ENCODE measurements at places on chromosomes 7 and 10.

DNA sequence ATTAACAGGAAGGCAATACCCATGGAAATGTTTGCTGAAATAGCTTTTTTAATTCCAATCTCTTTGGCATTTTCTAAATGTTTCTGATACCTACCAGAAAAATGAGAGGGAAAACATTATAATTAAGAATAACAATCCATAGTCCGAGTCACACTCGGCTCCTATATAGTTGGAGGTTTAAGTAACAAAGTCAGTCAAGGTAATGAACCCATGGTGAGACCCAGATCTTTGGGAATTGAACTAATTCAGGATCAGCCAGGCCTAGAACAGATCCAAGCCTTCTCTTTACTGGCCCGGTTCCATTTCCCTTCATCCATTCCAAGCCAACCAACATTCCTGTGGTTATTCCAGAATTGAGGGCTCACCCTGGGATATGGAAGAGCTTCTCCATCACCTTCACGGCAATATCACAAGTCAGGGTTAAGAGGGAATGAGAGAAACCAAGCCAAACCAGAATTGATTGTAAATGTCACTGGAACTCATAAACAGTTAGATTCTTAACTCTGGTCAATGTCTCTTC lies 28.3 kb downstream of the ABCB4 start:
- DNase-seq: peak; percentile 20

GRCh38 chr7:31741852-31742251 lies 54.8 kb downstream of the PPP1R17 start:
- DNase-seq: no peak

DNA sequence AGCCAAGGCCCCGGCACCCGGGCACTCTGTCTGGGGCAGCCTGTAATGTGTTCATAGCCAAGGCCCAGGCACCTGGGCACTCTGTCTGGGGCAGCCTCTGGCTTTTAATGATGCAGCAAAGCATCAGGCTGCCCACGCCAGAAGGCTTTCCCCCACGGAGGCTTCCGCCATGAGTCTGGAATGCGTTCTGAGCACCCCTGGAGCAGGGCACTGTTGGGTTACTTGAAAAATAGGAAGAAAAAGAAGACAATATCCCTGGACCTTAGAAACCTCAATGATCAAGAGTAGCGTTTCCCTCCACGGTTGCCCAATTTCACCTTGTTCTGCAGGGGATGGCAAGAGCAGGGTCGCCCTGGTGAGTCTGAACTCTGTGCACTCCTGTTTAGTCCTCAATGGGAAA lies 565.0 kb downstream of the PTPRN2 start:
- DNase-seq: no peak

DNA sequence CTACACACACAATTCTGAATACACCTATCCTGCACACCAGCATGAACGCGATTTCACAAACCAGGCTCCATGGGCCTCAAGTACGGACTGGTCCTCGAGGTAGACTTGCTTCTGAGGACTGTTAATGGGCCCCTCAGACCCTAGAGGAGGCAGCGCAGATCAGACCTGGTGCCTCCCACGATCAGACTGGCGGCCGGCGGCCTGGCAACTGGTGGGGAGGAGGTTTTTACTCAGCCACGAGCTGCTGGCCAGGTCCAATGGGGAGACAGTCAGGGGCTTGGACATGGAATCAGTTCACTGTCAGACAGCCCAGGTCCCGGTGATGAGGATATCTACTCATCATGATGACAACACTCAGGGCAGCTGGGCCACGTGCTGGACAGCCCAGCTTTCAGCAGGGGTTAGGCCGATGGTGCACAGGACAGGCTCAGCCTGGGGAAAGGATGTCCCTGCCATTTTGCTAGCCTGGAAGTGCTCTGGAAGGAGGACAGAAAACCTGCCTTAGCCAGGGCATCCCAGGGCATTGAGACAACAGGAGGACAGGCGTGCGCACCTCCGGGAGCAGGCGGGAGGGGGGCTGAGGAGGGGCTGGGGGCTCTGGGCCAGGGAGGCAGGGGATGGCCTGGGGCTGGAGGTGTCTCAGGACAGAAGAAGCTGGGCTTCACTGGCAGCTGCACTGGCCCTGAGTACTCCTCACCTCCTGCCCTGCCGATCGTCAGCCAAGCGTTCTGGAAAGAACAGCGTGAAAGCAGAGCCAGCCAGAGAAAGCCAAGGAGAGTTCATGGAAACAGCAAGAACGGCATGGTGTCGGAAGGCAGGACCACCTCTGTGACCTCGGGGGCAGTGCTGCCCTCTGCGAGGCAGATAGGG lies 48.0 kb upstream of the RASGEF1A start:
- DNase-seq: no peak

DNA sequence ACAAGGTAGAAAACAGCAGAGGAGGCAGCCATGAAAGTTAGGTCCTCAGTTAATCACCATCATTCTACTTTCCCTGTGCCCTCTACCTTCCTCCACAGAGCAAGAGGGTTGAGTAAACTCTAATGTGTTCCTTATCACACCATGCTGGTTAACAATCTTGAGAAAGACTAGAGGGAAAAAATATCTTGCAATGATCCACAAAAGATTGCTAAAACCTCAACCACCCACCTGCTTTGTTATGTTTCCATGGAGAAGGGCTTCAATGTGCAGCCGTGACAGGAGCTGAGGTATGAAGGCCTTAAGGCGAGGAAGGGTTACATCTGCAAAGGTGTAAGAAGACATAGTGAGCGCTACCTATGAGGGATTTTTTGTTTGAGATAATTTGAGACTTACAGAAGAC lies 103.9 kb downstream of the IDE start:
- DNase-seq: no peak

DNA sequence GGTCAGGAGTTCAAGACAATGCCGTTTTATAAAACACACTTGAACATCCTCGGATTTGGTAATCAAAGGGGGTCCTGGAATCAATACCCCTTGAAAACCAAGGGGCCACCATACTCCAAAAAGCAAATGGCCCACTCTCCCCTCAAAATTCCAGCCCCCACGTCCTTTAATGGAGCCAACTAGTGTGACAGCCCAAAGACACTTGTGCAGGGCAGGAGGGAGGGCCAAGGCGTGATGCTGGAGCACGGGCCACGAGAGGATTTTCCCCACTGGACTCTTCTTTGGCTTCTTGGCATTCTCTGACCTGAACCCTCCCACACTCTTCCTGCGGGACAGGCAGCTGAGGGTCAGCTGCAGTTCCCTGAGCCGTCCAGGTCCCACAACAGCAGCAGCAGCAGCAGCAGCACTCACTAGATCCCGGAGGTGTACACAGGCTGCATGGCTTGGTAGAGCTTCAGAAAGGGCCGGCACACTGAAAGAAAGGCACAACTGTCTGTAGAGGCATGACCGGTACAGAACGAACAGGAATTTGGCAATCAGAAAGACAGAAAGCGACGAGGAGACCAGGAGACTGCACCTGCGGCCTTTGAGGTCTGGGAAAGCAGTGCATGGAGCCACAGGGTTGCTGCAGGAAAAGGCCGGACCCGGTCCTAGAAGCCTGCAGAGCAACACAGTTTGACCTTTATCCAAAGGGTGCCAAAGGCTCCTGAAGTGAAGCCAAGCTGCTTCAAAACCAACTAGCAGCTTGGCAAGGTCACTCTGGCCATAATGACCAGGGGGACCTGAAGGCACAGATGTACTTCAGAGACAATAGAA lies 168.2 kb downstream of the TNS3 start:
- DNase-seq: no peak

- no peak for DNase-seq
Measured at GRCh38 chr10:20601941-20602461, 295.1 kb downstream of the NEBL start.

DNA sequence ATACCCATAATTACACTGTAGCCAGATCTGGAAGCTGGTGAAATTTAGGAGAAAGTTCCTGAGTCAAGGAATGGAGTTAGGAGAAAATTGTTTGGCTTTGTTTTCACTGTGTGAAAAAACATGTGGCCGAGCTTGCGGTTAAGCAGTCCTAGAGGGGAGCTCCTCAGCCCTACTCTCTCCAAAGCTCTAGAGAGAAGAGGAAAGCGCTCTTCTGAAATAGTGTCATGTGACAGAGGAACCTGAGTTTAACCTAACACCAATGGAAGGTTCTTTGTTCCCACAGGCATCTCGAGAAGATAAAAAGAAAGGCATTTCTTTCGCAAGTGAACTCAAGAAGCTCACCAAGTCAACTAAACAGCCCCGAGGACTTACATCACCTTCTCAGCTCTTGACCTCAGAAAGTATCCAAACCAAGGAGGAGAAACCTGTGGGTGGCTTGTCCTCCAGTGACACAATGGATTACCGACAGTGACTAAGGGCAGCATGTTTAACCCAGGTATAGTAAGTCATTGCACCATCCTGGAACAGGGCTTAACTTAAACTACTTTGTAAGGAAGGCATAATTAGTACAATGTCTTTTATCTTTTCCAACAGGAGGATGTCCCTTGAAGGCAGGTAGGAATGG lies 38.0 kb downstream of the NOC3L start:
- no peak for DNase-seq

DNA sequence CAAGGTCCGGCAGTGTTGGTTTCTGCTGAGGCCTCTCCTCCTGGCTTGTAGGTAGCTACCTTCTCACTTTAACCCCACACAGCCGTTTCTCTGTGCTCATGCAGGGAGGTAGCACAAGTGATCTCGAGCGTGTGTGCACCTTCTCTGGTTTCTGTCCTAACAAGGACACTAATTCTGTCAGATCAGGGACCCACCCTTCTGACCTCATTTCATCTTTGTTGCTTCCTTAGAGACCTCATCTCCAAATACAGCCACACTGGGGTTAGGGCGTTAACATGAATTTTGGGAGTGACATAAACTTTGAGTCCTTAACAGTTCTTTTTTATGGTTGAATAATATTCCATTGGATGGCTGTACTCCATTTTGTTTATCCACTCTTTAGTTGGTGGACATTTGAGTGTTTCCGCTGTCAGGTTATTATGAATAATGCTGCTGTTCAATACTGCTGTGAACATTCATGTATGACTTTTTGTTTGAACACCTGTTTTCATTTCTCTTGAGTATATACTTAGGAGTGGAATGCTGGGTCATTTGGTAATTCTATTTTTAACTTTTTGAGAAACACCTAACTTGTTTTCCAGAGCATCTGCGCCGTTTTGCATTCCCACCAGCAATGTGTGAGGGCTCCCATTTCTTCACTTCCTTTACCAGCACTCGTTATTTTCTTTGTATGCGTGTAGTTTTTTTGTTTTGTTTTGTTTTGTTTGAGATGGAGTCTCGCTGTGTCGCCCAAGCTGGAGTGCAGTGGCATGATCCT lies 57.5 kb downstream of the LCOR start:
- DNase-seq: no peak

GRCh38 chr7:107966711-107967110 lies 36.2 kb downstream of the LAMB1 start:
- no peak for DNase-seq

GRCh38 chr10:119216127-119216526 lies 8.8 kb downstream of the GRK5 start:
- no peak for DNase-seq

GRCh38 chr7:131122394-131122793 lies 205.3 kb upstream of the MKLN1 start:
- DNase-seq: no peak

GRCh38 chr10:80451132-80451531 lies 3.0 kb upstream of the TSPAN14 start:
- DNase-seq: no peak

GRCh38 chr7:96596120-96596826 lies 113.4 kb downstream of the SEM1 start:
- no peak for DNase-seq

GRCh38 chr7:86981127-86981526 lies 78.3 kb downstream of the ELAPOR2 start:
- DNase-seq: no peak

DNA sequence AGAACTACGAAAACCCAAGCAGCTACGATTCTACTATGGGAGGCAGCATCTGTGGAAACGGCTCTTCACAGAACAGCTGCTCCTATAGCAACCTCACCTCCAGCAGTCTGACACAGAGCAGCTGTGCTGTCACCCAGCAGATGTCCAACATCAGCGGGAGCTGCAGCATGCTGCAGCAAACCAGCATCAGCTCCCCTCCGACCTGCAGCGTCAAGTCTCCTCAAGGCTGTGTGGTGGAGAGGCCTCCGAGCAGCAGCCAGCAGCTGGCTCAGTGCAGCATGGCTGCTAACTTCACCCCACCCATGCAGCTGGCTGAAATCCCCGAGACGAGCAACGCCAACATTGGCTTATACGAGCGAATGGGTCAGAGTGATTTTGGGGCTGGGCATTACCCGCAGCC lies 81.6 kb upstream of the SAMD8 start:
- no peak for DNase-seq

- no peak for DNase-seq
Measured at GRCh38 chr7:2266911-2267310, 24.9 kb downstream of the NUDT1 start.

DNA sequence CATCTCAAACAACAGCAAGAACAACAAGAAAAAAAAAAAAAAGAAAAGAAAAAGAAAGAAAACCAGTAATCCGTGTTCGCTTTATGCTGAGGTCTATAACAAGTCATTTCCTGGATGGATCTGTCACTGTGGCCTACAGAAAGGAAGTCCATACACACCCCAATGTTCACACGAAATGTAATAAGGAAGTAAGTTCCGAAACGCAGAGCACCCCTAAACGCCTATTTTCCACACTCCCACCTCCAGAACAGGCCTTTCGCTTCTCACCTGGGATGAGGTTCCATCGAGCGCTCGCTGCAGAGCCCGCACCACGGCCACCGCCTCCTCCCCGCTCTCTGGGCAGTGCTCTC lies 735 bp downstream of the ZNF394 start:
- no peak for DNase-seq

DNA sequence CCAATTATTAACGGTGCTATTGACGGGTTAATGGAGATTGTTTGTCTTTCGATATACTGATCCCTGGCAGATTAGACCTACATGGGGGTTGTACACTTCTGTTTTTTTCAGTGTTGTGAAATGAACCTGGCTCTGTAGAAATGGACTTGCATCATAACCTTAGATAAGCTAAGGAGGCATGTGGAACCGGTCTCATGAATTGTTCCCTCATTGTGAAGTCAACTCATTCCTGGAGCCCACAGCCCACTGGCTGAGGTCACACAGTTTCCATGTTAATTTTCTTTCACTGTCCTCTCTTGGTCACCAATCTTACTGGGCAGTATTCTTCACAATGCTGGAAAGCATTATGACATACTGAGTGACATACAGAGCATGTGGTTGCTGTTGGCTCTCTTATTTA lies 202.8 kb downstream of the BMPER start:
- DNase-seq: no peak
